ENCODE measurements at places on chromosomes 4 and X.

DNA sequence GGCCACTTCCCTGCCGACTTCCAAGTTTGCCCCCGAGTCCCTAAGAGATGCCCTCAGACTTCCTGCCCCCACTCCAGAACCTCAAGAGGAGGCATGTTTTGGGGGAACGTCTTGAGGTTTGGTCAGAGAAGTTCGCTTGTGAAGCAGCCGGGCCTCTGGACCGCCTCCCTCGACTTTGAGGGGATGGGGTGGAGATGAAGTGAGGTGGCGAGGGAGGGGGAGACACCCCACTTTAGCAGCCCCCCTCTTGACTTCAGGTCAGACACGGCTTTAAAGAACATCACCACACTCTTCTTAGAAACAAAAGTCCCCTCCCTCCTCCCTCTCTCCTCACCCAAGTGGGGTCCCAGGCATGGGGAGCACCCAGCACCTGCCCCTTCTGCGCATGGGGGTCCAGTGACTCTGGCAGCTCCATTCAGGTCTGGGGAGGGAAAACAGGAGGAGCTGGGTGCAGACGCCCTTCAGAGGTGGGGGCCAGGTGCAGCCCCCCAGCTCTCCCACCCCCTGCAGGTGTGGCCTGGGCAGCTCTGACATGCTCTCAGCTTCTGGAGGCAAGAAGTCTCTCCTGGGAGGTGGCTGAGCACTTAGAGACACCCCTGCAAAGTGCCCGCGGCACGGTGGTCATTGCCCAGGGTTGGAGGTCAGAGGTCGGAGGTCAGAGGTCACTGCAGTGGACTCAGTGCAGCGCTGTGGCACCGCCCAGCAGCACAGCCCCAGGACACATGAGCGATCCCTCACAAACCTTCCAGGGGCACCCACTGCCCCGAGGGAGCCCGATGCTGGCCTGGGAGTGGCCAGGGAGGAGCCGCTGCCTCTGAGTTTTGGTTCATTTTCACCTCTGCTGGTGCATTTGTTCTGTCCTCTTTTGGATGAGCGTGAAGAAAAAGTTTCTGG lies 108.8 kb downstream of the CPZ start:
- DNase-seq = no peak

DNA sequence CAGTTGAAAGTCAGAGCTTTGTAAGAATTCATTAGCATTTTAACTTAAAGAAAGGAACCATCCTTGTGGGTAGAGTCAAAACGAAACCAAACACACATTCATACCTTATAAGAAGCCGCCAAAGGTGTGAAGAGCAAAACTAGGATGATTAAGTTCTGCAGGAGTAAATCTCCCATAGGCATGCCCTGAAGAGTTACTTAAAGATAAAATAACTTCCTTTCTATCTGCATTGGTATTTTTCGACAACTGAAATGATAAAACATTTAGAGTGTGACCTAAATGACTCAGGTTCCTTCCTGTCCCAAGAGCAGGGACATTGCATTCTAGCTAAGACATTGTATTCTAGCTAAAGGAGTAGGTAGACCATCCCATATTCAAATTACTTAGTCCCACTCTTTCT lies 75.3 kb downstream of the BCOR start:
- DNase-seq = no peak

GRCh38 chr4:39369301-39369700 lies 3.1 kb upstream of the RFC1 start:
- DNase-seq = no peak

DNA sequence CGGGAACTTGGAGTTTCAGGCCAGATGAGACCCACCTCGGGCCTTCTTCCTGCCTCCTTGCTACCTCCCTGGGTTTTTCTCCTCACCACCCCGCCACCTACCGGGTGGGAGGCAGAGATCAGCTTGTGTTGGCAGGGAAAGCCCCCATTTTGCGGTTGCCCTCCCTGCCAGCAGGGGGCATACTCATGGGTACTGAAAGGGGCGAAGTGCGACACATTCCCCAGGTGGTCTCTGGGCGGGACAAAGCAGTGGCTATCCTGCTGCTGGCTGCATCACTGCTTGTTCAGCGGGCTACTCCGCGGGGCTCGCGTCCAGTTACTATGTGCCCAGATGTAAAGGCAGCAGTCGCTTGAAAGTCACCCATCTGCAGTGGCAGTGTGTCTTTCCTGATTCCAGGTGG lies 330.3 kb downstream of the PDHA2 start:
- DNase-seq = no peak

- no peak for DNase-seq
These were observed 1907.6 kb upstream of the TENM3 start for GRCh38 chr4:180335566-180335965.

DNA sequence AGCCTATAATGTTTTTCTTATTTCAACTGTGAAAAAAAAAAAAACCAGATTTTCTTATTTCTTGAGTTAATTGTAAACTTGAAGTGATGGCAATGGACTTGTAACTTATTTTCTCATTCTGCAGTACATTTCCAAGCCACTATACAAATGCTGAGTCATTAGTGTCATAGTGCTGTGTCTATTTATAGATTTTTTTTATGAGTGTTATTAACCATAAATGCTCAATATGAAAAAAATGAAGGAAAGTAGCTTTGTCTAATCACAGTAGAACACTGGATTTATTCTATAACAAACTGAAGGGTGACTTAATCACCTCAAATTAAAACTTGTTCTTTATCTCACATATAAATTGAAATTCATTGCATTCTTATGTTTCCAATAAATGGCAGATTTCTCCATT lies 718.6 kb downstream of the CCSER1 start:
- no peak for DNase-seq

DNA sequence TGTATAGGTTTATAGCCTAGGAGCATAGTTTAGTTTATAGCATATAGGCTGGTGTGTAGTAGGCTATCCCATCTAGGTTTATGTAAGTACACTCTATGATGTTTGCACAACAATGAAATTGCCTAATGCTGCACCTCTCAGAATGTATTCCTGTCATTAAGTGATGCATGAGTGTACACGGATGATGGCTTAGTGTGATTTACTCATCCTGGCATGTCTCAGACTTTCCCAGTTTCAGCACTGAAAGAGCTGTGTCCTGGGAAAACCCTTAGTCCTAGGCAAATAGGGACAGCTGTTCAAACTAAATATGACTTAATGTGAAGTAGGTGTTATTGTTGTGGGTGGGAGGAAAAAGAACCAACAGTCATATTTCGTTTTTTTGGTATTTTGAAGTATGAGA lies 264.9 kb upstream of the MAGEB18 start:
- no peak for DNase-seq

DNA sequence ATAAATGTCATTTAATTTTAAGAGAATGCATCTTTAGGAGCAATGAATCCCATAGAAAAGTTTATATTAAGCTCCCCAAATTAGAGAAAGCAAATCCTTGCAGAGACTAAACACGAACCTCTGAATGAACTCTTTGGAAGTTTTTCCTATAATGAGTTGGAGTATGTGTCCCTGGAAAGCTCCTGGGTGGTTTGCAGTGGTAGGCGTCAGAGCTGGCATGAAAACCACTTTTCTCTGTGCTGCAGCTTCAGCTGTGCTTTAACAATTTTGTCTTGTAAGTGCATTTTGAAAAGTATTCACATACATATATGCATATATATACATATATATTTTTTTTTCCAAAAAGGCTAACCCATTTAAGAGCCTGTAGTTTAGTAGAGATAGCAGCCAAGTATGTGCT lies 148.7 kb upstream of the TBC1D9 start:
- no peak for DNase-seq

DNA sequence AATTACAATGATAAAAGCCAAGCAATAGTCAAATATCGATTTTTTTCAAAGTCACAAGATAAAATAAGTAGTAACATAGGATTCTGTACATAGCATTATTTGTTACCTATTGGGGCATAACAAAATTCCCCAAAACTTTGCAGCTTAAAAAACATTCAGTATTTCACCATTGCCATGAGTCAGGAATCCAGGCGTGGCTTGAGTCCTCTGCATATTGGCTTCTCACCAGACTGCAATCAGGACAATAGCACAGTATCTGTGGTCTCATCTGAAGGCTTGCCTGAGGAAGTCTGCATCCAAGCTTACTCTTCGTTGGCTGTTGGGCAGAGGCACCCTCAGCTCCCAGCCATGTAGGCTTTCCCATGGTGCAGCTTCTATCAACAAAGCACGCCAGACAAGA lies 6.2 kb upstream of the CTBP1 start:
- peak; percentile 18 for DNase-seq

- DNase-seq = peak; percentile 70
These were observed 5.3 kb downstream of the CRMP1 start for GRCh38 chr4:5887361-5888221.

GRCh38 chr4:110271986-110272385 lies 73.6 kb upstream of the ELOVL6 start:
- no peak for DNase-seq

GRCh38 chrX:134752981-134753717 lies 94.9 kb upstream of the PLAC1 start:
- DNase-seq = no peak

DNA sequence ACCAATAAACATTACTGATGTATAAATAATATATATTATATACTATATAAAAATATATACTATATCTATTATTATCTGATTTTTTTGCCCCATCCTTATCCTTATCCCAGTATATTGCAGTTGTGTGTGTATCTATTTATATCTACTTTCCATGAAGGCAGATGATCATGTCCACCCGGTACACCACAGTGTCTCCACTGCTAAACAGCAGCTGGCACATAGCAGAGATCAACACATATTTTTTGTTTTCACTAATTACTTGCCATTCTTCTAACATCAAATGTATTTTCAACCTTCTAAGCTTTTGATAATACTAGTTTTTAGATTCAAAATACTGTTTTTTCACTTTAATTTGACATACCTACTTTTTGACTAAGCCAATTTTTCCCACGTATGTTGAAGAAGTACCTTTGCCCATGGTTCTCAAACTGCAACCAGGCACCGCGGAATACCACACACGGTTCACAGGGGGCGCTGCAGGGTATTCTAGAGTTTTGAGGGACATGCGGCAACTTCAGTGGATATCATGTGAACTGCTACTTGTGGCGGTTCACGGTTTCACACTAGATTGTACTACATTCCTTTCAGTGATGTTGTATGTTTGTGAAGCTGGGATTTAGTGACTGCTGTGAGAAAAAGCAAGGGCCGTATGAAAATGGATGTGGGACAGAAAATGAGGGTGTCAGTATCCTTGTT lies 182.5 kb upstream of the NPY2R start:
- DNase-seq = no peak

GRCh38 chrX:40304115-40304514 lies 206.4 kb upstream of the BCOR start:
- DNase-seq = no peak

- DNase-seq = no peak
These were observed 218.9 kb downstream of the OR13H1 start for GRCh38 chrX:131762802-131763234.

DNA sequence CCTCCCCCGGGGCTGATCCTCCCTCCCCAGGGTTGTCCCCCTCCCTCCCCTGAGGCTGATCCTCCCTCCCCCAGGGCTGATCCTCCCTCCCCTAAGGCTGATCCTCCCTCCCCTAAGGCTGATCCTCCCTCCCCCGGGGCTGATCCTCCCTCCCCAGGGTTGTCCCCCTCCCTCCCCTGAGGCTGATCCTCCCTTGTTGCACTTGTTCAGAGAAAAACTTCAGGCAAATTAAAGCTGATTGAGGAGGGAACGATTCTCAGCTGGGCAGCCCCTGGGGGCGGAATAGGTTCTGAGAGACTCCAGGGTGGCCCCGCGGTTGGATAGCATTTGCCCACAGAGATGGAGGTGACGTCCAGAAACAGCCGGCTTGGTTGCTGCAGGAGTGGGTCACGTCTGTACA lies 110.7 kb upstream of the ADRA2C start:
- DNase-seq = no peak

GRCh38 chrX:47248576-47248975 lies 15.8 kb downstream of the USP11 start:
- no peak for DNase-seq

- DNase-seq = no peak
These were observed 10.2 kb downstream of the HGFAC start for GRCh38 chr4:3451956-3452355.

DNA sequence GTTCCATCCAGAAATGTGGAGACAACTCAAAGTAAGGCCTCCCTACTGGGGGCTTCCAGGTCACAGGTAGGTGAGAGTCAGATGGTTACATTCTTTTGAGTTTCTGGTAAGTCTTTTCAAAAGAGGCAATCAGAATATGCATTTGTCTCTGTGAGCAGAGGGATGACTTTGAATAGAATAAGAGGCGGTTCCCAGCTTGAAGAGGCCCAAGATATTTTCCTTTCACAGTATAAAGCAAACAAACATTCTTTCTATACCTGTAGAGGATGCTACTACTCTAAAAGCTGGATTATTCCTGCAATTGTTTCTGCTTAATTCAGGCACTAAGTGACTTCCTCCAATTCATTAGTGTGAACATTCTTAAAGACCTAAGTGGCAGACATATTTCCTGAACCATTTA lies 44.4 kb downstream of the DIAPH2 start:
- DNase-seq = no peak

GRCh38 chr4:144582105-144582850 lies 63.7 kb upstream of the HHIP start:
- no peak for DNase-seq

- DNase-seq = no peak
These were observed 64.1 kb downstream of the WWC2 start for GRCh38 chr4:183163135-183163534.
